HEK293T (cell line): ENCODE measurements at places on chromosomes 13 and 19.

GRCh38 chr19:6263735-6264444 is 15.9 kb downstream of the MLLT1 start:
- no peak for DNase-seq

GRCh38 chr13:45542878-45543277 is 72.7 kb downstream of the ERICH6B start:
- no peak for DNase-seq

- DNase-seq: no peak
Measured at GRCh38 chr19:9839415-9839814, 4.3 kb downstream of the PIN1 start.

DNA sequence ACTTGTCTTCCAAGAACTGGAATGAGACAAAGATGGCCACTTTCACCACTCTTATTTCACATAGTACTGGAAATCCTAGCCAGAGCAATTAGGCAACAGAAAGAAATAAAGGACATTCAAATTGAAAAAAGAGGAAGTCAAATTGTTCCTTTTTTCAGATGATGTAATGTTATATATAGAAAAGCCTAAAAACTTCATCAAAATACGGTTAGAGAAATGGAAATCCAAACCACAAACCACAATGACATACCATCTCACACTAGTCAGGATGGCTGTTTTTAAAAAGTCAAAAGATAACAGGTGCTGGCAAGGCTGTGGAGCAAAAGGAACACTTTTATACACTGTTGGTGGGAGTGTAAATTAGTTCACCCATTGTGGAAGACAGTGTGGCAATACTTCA is 113.3 kb upstream of the SPRY2 start:
- no peak for DNase-seq

- DNase-seq: no peak
Measured at GRCh38 chr19:18098891-18099622, 1.5 kb downstream of the MAST3 start.

- DNase-seq: no peak
Measured at GRCh38 chr19:5339198-5339949, 1.2 kb downstream of the PTPRS start.

GRCh38 chr13:34738254-34738992 is 203.6 kb upstream of the NBEA start:
- no peak for DNase-seq

DNA sequence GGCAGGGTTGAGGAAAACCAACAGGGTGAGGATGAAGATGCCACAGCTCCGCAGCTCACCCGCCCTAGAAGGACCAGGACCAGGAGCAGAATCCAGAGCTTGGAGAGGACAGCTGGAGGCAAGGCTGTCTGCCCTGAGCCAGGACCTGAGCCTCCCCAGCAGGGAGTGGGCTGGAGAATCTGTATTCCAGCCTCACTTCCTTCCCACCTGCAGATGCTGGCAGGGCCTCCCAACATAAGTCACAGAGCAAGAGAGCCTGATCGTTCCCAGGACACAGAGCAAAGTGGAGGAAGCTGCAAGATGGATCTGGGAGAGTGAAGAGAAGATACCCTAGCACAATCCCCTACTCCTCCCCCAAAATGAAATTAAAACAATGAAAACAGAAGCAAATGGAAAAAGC is 61.7 kb upstream of the WASF3 start:
- no peak for DNase-seq
